ENCODE measurements at places on chromosomes 13 and 19. TPM values are rescaled to one million over a fixed set of nuclear protein-coding genes. Genes with fewer than 3 reads are reported as not detected.

The ZNF787 gene
- 33.9 TPM for total RNA-seq

The GRIN3B gene
- not detected for total RNA-seq

The CEACAM4 gene
- total RNA-seq: 0.46 TPM

The C19orf38 gene
- 0.59 TPM for total RNA-seq

The CDC16 gene
- total RNA-seq: 34.2 TPM

The IZUMO2 gene
- total RNA-seq: not detected

The SIGLEC5 gene
- not detected for total RNA-seq

The STARD13 gene
- 36.4 TPM for total RNA-seq

The APOC1 gene
- total RNA-seq: 1.00 TPM

The NTF4 gene
- 0.48 TPM for total RNA-seq

The CCDC194 gene
- not detected for total RNA-seq

The GNG7 gene
- 35.2 TPM for total RNA-seq

The APOC4 gene
- not detected for total RNA-seq

The LPAR2 gene
- total RNA-seq: 1.7 TPM

The DIAPH3 gene
- total RNA-seq: 0.32 TPM

The TRPM4 gene
- total RNA-seq: 24.8 TPM

The LHFPL6 gene
- 53.0 TPM for total RNA-seq

The RNF113B gene
- total RNA-seq: not detected

The UQCRFS1 gene
- total RNA-seq: 167 TPM

The HRC gene
- 878 TPM for total RNA-seq

Measured in Right ventricle myocardium superior (tissue), 1 donor.